ENCODE measurements at places on chromosomes 7 and 10. TPM values are rescaled to one million over a fixed set of nuclear protein-coding genes. Genes with fewer than 3 reads are reported as not detected.

GPR85 gene
- 0.64 TPM for total RNA-seq

CTAGE4 gene
- 0.30 TPM for total RNA-seq

ACSM6 gene
- total RNA-seq, result not detected

ZNF107 gene
- total RNA-seq, result 5.8 TPM

CPEB3 gene
- 2.3 TPM for total RNA-seq

TEX47 gene
- total RNA-seq, result not detected

WDR86 gene
- total RNA-seq, result not detected

TMEM139 gene
- total RNA-seq, result not detected

KIAA1549 gene
- 12.4 TPM for total RNA-seq

SPDYE6 gene
- not detected for total RNA-seq

CYP2C19 gene
- total RNA-seq, result not detected

SOSTDC1 gene
- not detected for total RNA-seq

SCIN gene
- 0.69 TPM for total RNA-seq

HOXA5 gene
- 21.4 TPM for total RNA-seq

ARHGEF5 gene
- total RNA-seq, result 0.88 TPM

ANXA8L1 gene
- not detected for total RNA-seq

ECHDC3 gene
- 3.7 TPM for total RNA-seq

PDGFA gene
- total RNA-seq, result 68.1 TPM

ADCY1 gene
- total RNA-seq, result 1.6 TPM

NODAL gene
- not detected for total RNA-seq

COL28A1 gene
- total RNA-seq, result not detected

Measured in endothelial cell of umbilical vein (primary cell).